ENCODE measurements at places on chromosomes 5 and 9.
A peak's percentile ranks its signal among the peaks of the same experiment; 100 is the strongest.

DNA sequence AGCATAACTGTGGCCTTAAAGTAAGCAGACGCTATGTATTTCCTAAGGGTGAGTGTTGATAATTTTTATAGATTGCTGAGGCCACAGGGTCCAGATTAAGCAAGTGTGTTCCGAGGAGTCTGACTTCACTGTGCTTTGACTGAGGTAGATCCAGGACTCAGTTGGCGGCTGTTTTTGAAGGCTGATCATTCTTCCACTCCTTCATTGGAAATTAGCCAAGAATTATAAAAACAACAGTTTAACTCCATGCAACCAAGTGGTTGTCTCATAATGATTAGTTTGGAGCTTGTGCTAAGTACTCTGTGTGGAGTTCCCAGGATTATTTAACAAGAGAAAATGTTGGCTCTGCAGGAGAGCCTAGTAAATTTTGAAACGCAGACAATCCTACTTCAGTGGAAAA lies 19.1 kb downstream of the IQGAP2 start:
- no peak for DNase-seq

GRCh38 chr5:117245130-117245529 lies 670.5 kb upstream of the SEMA6A start:
- DNase-seq = no peak

GRCh38 chr5:57915536-57915935 lies 432.9 kb upstream of the ACTBL2 start:
- no peak for DNase-seq

DNA sequence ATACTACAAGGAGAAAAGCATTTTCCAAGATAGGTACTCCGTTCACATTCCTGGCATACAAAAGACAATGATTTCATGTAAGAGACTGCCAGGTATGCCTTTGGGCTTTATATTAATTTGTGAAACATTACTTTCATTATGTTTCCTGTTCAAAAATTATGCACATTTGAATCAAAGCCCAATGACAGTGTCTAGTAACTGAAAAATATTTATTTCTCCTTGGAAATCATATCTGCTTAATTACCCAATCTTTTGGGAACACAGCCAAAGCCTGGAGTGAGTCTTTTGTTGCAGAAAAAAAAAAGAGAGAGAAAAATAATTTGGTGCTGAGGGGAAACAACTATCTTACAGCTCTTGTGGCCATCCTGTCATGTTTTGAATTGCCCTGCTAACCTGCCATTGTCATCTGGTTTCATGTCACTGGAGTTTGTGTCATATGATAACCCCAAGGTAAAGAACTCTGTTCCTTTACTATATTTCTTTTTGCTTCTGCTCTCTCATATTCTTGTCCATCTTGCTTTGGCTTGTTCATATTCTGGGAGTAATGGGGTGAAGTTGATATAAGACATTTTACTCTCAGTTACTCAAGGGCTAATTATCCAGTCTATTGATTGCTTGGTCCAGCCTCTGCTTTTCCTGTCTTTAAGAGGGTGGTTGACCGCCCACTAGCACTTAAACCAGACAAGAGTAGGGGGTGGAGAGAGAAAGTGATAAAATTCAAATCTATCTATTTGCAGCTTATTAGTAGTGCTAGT lies 238.3 kb upstream of the NUDT12 start:
- DNase-seq = no peak

GRCh38 chr9:97786341-97786740 lies 66.7 kb upstream of the FOXE1 start:
- no peak for DNase-seq

DNA sequence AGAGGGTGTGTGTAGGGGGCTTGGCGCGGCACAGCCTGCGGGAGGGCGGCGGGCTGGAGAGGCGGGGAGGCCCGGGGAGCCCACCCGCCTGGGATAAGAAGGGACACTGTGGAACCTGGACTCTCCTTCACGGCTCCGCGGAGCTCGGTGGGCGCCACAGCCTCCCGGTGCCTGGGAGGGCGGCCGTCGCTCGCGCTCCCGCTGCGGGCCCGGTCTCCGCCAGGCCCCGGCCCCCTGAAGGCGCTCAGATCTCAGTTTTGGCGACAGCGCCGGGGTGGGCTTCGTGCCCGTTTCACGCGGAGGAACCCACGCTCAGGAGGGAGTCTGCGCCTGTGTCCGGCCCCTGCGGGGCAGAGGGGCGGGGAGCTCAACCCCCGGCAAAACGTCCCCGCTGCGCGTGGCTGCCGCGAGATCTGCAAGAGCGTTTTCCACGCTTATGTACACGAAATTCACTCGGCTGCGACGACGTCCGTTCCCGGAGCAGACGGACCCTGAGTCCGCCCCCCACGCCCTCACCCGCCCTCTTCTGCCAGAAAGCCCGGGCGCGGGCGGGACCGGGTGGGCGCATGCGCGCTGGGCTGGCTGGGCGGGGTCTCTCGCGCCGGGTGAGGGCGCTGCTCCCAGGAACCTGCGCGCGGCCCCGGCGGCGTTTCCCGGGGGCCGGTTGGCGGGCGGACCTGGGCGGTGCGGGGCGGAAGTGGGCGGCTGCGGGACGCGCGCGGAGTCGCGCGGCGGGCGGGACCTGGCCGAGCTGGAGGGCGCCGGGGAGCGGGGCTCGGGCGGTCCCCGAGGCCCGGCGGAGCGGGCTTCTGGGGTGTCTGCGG lies at the start of gene NELFB:
NELFB (plus strand) TSS at position 704 of the 824 bp plus-strand sequence.
- peak; percentile 99 for DNase-seq

All from K562 (cell line).